MG63 (cell line): ENCODE measurements at places on chromosomes 6 and 20.

- no peak for DNase-seq
Measured at GRCh38 chr20:57298457-57298856, 31.1 kb upstream of the SPO11 start.

GRCh38 chr20:21386111-21386510, 11.2 kb downstream of the NKX2-4 start:
- no peak for DNase-seq

GRCh38 chr6:3402310-3403237, 54.3 kb downstream of the SLC22A23 start:
- DNase-seq = no peak

DNA sequence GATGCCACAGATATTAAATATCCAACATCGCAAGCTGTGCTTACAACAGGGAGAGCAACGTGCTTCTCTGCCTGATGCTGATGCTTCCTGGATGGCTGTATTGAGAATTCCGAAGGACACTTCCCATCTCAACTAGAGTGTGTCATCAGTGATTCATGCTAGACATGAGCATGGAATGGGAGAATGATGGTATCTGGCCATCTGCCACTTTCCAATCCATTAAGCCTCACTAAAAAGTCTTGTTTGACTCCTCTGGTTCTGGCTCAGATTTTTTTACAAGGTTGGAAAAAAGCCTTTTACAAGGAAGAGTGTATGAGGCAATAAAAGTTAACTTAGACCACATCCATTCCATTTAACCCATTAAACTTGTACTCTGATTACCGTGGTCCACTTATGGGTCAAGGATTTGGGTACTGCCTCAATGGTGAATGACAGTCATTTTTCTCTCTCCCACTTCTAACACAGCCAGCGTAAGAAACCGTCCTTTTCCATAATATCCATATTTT, 265.3 kb downstream of the UST start:
- peak; percentile 82 for DNase-seq

DNA sequence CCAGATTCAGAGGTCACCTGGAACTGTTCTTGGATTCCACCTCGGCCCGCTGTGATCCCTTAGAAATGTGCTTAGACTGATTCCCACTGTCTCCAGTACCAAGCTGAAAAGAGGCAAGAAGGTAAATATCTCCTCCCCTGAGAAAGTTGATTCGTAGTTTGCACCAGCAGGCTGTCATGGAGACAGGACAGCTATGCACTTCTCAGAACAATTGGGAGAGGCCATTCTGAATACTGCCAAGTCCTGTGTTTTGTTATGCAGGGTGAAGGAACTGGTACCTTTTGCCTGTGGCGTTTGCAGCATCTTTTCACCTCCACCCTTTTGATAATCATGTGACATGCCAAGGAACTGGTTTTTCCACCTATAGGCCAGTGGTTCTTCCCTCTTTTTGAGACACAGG, 58.2 kb upstream of the RNGTT start:
- no peak for DNase-seq

DNA sequence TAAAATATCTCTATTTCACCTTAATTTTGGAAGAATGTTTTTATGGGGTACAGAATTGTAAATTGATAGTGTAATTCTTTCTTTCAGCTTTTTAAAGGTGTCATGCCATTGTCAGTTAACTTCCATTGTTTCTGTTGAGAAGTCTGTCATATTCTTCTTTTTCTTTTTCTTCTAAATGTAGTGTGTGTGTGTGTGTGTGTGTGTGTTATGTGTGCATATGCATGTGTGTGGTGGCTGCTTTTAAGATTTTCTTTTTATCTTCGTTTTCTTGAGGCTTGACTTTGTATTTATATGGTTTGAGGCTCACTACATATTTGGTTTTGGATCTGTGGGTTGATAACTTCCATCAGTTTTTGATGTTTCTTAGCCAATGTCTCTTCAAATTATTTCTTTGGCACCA, 176.5 kb downstream of the OGFRL1 start:
- DNase-seq = no peak

- DNase-seq = no peak
Measured at GRCh38 chr6:124520514-124520913, 441.7 kb upstream of the RNF217 start.

- no peak for DNase-seq
Measured at GRCh38 chr6:74199215-74199915, 503.4 kb downstream of the CD109 start.

GRCh38 chr6:32391505-32391904, 15.5 kb downstream of the BTNL2 start:
- DNase-seq = no peak
